ENCODE measurements at places on chromosomes 7 and 10. TPM values are rescaled to one million over a fixed set of nuclear protein-coding genes. Genes with fewer than 3 reads are reported as not detected.

Gene CALHM3
- not detected for total RNA-seq

DNA sequence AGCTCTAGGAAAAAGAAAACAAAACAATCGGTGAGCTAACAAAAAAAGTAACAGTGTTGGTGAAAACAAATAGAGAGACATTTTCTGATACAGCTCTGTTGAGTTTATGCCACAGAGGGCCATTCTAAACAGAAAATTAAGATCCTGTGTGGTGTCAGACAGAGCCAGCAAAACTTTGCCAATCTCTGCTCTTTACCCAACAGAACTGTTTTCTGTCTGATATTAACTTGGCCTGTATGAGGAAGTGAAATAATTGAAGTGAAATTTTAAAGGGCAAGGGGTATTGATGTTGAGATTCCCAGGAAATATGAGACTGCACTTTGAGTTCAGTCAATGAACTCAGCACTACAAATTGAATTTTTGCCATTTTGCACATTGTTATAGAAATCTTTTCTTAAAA lies 101.0 kb downstream of the AOAH start:
- no peak for DNase-seq

GRCh38 chr7:44368885-44369284 lies 43.5 kb upstream of the CAMK2B start:
- no peak for DNase-seq

GRCh38 chr7:146606628-146607027 lies 490.0 kb downstream of the CNTNAP2 start:
- no peak for DNase-seq

- no peak for DNase-seq
These were observed 738.1 kb downstream of the KCNMA1 start for GRCh38 chr10:76899490-76899889.

GRCh38 chr10:18010050-18010449 lies 58.3 kb downstream of the SLC39A12 start:
- DNase-seq = no peak

- DNase-seq = peak; percentile 83
These were observed 1.5 kb downstream of the IL15RA start for GRCh38 chr10:5975641-5976473.

Gene HHEX
- total RNA-seq = not detected

Data from activated CD4-positive, alpha-beta T cell treated with anti-CD3 and anti-CD28 coated beads for 36 hours (primary cell).